HT1080 (cell line): ENCODE measurements at places on chromosomes 6 and 20.

DNA sequence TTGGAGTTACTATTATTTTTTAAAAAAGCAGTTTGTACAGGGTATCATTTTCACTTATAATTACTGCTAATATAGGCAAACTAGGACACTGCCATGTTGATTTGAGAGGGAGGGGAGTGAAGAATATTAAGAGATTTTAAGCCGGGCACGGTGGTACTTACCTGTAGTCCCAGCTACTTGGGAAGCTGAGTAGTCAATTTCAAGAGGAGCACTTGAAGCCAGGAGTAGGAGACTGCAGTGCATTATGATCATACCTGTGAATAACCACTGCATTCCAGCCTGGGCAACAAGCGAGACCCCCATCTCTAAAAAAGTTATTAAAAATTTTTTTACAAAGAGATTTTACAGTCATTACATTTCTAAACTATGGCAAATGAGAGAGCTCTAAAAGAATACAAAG lies 35.7 kb downstream of the ADAT2 start:
- no peak for DNase-seq

DNA sequence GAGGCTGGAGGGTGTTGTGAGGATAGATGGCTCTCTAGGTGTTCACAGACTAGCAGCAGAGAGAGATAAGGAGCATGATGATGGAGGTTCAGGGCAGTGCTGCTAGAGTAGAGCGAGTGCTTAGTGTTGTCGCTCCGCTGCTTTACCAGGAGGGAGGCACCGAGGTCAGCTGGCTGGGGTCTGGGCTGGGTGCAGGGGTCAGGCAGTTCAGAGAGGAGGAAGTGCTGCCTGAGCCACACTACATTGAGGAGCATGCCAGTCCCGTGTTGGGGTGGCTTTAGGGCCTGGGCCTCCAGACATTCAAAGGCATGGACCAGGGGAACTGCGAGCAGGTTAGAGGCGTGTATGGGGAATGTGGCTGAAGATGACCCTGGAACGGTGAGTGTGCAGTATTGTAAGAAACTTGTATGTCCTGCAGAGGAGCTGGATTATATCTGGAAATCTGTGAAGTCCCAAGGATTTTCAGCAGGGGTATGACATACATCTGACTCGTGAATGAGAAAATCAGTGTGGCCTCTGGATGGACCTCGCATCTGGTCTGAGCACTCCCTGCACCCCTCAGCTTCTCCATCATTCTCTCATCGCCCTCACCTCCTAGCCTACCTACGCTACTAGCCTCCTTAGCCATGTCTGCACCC lies 66.9 kb downstream of the IGF2R start:
- DNase-seq: no peak

DNA sequence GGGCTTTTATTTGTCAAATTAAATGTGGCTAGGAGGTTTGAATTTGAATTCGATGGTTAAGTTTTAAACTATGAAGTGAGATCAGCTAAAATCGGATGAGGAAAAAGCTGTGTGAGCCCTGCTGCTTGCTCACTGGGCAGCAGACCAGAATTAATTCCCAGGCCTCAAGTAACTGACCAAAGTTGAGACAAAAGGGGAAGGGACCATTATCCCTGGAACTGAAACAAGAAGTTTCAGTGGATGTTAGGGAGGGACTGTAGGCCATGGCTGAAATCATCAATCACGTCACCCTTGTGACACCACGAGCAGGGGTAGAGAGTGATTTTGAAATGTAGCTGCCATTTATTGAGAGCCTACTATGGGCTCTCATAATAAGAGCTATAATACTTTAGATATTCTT lies 7.0 kb upstream of the PRSS35 start:
- DNase-seq: no peak

- DNase-seq: no peak
Observed at GRCh38 chr6:4649728-4650127, 126.5 kb upstream of the CDYL start.

DNA sequence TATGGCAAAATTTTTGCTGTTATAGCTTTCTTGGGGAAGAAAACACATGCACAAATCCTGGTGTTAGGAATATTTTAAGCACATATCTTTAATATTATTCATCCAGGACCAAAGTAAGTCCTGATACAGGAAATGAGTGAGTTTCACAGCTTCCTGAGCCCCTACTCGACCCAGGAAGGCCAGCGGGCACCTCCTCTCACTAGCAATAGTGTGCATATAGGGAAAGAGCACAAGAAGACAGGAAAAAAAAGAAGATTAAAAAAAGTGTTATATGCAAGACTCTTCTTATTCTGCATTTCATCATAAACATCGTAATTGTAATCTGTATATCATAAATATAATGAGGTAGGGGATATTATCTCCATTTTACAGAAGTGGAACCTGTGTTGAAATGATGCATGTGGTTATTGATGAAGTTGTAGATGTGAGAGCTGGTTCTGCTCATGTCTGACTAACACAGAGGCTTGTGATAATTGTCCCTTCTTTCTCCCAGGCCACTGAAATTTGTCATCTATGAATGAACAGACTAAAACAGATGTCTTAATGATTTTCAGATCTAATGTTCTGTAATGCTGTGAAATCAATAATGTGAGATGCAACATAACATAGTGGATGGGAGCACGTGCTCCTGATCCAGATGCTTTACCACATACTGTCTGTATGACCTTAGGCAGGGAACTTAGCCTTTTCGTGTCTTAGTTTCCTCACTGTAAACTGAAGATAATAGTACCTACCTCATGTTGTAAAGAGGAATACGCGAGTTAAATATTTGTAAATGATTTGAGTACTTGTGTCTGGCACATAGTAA lies 101.2 kb downstream of the MYO6 start:
- peak; percentile 76 for DNase-seq

- peak; percentile 51 for DNase-seq
Observed at GRCh38 chr6:7909323-7910276, 988 bp downstream of the TXNDC5 start.

DNA sequence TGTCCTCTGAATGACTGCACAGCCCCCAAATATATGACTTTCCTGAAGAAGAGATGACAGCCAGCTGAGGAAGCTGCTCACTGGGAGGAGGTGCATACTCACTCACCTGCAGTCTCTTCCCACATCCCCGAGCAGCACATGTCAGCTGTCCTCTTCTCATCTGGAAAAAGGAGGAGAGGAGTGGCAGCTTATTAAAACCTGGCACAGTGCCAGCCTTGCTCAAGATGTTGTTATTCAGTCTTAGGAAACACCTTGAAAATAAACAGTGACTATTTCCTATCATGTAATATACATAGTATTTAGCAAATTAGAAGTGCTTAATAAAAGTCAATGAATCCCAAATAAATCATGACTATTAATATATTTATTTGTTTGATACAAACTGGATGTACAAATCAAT lies 232.9 kb downstream of the EPM2A start:
- no peak for DNase-seq

- no peak for DNase-seq
Observed at GRCh38 chr20:46509523-46509922, 3.8 kb downstream of the ZNF334 start.

- no peak for DNase-seq
Observed at GRCh38 chr20:32089637-32090362, 19.7 kb upstream of the TM9SF4 start.

GRCh38 chr6:3343089-3343883 lies 84.5 kb downstream of the PSMG4 start:
- DNase-seq: no peak

DNA sequence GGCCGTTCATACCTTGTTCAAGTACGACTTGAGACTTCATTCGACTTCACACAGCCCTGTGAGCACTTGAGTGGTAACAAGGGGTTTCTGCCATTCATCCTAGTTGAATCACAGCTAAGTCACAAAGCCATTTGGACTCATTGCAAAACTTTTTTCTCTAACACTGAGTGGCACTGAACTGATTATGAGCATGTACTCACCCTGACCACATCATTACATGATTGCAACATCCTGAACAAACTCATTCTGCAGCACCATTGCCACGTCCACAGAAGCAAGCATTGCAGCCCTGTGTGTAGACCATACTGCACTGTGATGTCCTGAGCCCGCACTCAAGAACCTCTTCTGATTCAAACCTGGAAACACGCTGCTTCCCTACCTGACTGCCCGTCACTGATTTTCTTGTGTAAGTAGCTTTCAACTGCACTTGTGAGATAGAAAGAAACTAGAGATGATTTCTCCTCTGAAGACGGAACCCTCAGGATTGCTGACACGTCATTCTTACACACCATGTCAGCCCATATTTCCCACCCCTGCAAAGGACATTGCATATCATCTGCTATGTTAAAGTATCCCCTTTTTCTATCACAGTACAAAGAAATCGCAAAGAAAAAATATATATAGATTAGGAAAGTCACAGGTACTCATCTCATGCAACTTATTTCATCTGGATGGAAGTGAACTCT lies 81.6 kb downstream of the C6orf118 start:
- peak; percentile 70 for DNase-seq

DNA sequence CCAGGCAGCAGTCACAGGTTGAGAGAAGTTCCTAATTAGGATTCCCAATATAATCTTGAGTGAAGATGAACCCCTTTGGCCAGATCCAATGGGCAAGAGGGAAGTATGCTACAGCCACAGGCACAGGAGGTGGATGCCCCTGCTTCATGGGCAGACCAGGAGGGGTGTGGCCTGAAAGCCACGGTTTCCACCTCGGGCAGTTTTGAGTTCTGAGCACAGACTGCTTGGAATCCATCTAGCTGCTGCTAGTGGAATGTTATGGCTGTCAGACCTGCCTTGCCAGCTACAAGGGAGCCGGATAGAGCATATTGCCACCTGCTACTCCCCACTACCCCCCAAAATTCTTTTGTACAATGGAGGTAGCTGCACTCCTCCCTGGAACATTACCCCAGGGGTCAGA lies 672.9 kb downstream of the HACE1 start:
- no peak for DNase-seq

DNA sequence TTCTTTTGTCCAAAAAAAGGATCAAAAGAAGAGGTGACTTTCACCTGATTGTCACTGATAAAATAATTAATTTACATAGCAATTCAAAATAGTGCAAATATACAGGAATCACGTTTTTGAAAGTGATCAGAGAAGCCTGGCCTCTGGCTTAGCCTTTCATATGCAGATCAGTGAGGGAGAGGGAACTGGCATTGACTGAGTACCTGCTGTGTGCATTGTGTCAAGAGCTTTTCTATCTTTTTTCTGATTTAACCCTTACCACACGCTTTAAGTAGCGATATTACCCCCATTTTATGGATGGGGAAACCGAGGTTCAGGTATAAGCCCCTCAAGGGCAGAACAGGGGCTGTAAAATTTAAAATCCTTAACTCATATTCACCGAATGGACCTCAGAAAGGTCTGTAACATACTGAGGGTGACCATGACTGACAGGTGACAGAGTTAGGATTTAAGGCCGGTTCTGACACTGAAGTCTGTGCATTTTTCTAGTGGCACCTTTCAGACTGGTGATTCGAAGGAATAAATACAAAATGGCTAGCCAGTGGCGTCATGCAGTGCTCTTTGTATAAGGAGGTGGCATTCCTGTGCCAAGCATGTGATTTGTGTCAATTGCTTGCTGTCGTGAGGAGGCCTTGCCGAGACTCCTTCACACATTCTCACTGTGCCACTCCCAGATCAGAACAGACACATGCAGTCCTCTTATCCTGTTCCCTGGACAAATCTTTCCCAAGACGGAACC lies 310.2 kb downstream of the TSHZ2 start:
- no peak for DNase-seq

DNA sequence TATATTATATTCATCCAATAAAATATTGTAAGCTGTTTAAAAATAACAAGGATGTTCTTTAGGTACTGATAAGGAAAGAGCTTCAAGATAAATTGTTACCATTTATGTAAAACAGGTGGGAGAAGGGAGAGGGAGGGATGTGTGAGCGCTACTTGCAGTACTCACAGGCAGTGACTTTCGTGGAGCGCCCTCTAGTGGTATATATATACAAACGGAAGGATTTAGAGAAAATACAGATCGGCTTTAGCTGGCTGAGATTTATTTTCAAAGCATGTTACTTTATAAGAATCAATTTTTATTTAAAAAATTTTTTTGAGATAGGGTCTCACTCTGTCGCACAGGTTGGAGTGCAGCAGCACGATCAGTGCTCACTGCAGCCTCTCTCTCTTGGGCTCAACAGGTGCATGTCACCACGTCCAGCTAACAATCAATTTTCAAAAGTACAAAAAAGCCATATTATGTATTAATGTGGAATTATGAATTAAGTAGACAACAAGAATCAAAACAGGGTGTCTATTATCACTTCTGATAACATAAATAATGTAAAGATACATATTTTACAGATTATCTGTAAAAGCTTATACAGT lies 3.3 kb upstream of the MOG start:
- DNase-seq: no peak

GRCh38 chr6:122788663-122789181 lies 336 bp upstream of the SMPDL3A start:
- DNase-seq: no peak

DNA sequence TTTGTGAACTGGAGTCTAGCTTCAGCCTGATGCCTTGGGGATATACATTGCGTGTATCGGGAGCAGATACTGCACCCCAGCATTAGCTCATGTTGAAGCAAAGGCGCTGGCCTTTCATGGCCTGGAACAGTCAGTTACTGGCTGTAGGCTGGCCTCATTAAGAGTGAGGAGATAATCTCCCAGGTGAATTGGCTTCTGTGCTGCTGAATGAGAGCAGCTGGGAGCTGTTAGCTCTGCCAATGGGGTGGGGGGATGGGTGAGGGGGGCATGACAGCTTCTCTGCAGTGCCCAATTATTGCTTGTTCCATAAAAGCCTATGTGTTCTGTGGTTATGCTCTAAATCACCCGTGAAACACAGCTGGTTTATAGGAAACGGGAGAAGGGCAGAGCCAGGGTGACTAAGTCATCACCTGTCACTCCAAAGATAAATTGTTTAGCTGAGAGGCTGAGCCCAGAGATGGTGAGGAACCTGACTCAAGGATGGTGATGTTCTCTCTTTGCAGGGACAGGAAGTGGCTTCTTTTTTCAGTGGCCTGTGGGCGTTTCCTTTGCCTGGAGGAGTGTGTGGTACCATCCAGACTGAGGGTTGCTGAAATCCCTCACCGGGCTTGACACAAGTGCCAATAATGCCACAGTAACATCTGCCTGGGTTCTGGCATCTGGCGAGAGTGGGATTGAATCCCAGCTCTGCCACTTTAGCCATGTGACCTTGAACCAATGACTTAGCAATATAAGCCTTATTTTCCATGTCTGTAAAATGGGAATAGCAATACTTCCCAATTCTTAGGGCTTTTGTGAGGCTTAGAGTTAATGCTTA lies 170.8 kb downstream of the BCAS1 start:
- DNase-seq: peak; percentile 99

GRCh38 chr6:25815194-25815593 lies 16.7 kb downstream of the SLC17A1 start:
- no peak for DNase-seq

DNA sequence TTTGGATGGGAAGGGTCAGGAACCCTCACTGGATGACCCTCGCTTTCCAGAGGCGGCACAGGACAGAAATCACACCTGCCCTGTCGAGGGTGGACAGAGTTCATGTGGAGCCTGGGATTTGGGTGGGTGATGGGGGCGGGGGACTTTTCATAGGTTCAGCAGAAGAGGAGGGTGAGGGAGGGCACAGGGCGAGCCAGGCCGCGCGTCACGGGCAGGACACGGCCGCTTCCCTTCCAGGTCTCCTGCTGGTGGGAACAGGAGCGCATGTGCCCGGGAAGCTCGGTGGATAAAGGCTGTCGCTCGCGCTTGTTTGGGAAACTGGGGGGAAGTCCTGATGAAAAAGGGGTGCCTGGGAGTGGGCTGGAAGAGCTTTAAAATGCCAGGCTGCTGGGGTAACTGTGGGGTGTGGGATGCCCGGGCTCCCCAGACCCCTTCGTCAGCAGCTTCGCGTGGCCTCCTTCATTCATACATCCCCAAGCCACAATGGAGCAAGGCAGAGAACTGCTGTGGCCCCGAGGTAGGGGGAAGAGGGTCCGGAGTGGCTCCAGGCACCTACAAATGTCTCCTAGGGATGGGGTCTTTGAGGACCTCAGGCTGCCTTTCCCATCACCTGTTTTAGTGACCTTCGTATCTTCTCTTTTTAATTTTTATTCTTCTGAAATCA lies 102.2 kb downstream of the DACT2 start:
- no peak for DNase-seq
